ENCODE measurements at places on chromosomes 4 and X. TPM values are rescaled to one million over a fixed set of nuclear protein-coding genes. Genes with fewer than 3 reads are reported as not detected.

Gene SPRY1
- total RNA-seq = 0.74 TPM

Gene DNAAF6
- not detected for total RNA-seq

Gene ADAM29
- total RNA-seq = not detected

Gene IL13RA2
- total RNA-seq = not detected

Gene CHRNA9
- 1.2 TPM for total RNA-seq

Gene INTU
- total RNA-seq = 2.3 TPM

Gene LINC00632
- total RNA-seq = 2.0 TPM

Gene TLR7
- not detected for total RNA-seq

Gene FAM9B
- total RNA-seq = not detected

Gene ARMCX1
- 0.43 TPM for total RNA-seq

Data from A549 treated with RU486 at 1 μM for 4 hours (cell line).